ENCODE measurements at places on chromosomes 3 and 15.

DNA sequence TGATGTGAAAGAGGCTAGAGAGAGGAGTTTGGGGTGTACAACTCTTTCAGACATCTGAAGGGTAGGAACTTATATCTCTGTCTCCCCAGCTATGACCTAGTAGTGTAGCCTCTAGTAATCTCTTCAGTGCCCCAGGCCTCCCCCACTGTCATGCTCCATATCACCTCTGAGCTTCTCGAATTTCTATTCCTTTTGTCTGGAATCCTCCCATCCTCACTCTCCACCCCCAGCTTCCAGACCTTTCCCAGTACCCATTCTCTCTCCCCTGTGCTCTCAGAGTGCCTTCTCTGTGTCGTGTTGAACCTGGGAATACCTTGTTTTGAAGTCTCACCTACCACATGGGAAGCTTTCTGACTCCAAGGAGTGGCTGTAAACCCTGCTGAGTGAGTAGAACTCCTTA, 3.6 kb upstream of the RBPMS2 start:
- no peak for DNase-seq

DNA sequence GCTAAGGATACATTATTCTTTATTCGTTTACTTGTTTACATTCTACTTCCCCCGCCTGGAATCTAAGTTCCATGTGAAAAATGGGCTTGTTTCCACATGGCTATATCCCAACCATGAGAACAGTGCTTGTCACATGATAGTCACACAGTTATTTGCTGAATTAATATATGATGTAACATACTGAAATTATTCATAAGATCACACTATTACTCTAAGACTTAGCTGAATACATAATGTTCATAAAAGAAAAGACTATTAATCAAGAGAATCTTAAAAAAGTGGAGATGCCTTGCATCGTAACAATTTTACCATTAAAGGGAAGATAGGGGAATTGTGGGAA, 6.5 kb downstream of the PBRM1 start:
- DNase-seq = no peak

GRCh38 chr15:33680336-33680735, 288.0 kb upstream of the CHRM5 start:
- DNase-seq = no peak

- no peak for DNase-seq
Observed at GRCh38 chr3:99410789-99411311, 227.5 kb upstream of the COL8A1 start.

GRCh38 chr3:52517796-52518722, 15.6 kb downstream of the NT5DC2 start:
- no peak for DNase-seq

DNA sequence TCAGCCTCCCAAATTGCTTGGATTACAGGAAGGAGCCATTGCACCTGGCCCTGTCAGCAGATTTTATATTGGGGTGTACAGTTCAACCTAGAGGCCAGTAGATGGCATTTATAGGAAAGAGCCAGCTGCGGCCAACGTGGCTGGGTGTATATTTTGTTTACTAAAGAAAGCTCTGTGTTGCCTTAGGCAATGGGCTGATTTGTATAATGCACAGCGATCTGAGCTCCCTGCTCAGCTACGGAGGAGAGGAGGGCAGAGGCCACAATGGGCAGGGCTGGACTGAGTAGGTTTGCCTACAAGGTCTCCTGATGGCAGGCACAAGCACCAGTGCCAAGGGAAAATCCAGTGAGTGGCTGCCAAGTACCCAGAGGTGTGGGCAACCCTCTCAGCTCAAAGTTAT, 282.4 kb downstream of the ARPP21 start:
- no peak for DNase-seq

GRCh38 chr3:126979046-126979628, 3.8 kb upstream of the PLXNA1 start:
- no peak for DNase-seq

- peak; percentile 92 for DNase-seq
Observed at GRCh38 chr3:59286791-59287531, 237.1 kb upstream of the CFAP20DC start.

- no peak for DNase-seq
Observed at GRCh38 chr3:195116407-195117185, 154.4 kb downstream of the XXYLT1 start.

DNA sequence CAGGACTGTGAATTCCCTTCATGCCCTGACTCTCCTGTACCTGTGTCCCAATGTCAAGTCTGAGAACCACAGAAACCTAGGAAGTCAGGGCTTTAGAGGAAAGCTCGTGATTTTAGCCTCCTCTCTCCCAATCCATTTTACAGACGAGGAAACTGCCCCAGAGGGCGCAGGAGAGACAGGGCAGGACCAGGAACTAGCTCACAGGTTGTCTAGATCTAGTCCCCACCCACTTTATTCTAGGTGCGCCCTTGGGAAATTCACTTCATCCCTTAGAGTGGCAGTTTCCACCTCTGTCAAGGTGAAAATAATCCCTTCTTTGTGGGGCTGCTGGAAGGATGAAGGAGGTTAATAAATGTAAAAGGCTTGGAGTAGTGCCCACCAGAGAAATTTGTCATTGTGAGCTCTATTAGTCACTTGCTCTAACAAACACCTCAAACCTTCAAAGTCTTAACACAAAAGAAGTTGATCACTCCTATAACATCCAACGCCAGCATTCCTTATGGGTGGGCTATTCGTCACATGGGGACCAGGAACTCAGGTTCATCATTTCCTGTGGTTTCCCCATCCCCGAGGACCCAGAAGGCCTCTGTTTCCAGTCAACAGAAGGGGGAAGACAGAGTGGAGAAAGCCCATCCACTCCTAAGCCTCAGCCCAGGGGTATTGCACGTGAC, 282.3 kb downstream of the XXYLT1 start:
- no peak for DNase-seq
